ENCODE measurements at places on chromosomes 3 and 15.

- no peak for DNase-seq
Observed at GRCh38 chr15:70356062-70356860, 258.5 kb upstream of the TLE3 start.

GRCh38 chr15:63157891-63158431, 684 bp upstream of the RPS27L start:
- DNase-seq, result peak; percentile 48

DNA sequence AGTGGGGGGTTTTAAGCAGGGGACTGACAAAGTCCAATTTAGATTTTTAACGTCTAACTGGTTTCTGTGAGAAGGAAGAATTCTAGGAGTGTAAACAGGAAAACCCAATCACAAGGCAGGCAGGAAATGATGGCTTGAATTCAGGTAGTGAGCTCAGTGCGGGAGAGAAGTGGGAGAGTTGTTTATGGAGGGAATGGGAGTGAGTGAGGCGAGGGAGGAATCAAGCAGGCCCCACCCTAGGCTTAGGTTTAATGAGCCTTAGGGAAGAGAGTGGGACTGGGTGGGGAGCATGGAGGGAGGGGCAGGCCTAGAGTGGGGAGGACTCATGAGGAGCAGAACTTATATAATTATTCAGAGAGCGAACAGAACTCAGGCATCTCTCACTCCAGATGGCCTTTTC, 17.9 kb downstream of the VIPR1 start:
- no peak for DNase-seq

DNA sequence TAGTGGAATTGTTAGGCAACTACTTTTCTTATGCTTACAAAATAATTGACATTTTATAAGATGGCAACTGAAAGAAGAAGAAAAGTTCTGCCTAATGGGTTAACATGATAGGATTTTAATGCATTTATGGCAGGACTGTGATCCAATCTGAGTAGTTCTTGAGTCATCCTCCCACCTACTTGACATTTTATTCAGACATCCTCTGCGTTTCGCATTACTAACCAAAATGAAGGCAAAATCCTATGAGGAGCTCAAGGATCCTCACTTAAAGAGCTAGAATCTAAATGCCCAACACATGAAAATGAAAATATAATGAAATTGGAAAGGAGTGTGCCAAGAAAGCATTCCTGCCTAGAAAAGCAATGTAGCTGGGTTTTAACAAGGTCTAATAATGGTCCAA, 581.1 kb upstream of the SEMA6D start:
- no peak for DNase-seq

GRCh38 chr3:11415099-11415498, 142.9 kb downstream of the ATG7 start:
- no peak for DNase-seq

DNA sequence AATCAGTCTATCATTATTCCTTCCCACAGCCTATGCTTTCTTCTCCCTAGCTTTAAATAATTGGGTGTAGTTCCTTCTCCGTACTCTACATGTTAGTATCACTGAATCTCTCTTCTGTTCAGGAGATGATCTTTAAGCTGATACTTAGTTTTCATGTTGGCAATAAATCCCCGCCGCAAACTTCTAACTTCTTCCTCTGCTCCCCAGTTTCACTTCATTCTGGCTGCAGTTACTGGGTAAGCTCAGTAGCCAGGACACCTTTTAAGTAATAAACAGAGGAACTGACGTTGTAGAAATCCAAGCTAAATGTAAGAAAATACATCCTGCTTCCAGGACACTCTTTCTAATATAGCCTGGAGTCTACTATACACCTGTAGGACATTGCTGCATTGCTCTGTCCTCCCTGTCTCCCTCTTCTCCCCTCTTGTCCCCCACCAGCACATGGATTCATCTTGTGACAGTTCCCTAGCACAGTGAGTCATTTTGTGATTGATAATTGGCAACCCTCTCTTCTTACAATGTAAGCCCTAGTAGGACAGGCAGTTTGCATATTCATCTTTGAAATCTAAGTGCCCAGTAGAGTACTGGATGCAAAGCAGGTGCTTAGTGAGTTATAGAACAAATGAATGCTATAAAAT, 598.2 kb downstream of the UNC13C start:
- DNase-seq, result no peak

- no peak for DNase-seq
Observed at GRCh38 chr15:54089776-54090175, 111.5 kb downstream of the UNC13C start.

- DNase-seq, result no peak
Observed at GRCh38 chr3:190338717-190339116, 16.5 kb upstream of the CLDN1 start.

DNA sequence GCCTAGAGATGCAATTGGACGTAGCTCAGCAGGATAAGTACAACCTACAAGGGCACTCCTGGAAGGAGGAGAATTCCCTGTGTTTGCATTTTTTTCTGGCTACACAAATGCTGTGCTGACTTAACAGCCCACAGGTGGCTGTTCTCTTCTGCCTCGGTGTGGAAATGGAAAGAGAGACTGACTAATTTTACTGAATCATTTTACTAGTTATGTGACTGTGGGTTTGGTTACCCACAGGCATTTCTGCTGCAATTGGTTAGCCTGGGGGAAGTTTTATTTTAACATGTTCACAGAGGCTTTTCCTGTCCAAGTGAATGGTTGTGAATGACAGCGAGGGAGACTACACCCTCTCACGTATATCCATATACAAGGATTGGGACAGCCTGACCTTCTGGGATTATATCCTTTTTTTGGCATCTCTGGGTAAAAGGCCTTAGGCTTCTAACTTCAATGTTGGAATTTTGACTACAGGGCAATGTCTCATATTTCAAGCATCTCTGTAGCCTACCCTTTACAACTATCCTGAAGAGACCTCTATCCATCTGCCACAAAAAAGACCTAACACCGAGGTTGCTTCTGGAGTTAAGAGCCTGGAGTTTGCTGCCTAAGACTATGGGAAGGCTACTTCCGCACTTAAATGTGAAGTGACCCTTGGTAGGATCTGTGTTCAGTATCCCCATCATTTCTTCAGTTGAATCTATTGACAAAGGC, 67.2 kb upstream of the TP63 start:
- DNase-seq, result peak; percentile 90
